ENCODE measurements at places on chromosomes 3 and 15.

DNA sequence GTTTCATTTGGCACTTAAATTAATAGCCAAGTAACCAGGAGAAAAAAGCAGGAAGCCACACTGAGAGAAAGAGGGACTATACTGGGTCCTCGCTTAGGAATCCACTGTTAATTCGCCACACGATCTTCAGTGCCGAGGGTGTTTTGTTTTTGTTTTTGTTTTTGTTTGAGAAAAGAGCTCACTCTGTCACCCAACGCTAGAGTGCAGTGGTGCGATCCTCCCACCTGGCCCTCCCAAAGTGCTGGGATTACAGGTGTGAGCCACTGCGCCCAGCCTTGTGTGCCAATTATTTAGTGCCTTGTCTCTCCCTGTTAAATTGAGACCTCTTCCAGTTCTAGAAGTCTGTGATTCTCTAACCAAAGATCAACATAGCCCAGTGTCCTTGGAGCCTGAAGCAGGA, 53.8 kb upstream of the TPM1 start:
- no peak for DNase-seq

GRCh38 chr3:28376424-28376823, 27.8 kb upstream of the AZI2 start:
- DNase-seq = peak; percentile 85

DNA sequence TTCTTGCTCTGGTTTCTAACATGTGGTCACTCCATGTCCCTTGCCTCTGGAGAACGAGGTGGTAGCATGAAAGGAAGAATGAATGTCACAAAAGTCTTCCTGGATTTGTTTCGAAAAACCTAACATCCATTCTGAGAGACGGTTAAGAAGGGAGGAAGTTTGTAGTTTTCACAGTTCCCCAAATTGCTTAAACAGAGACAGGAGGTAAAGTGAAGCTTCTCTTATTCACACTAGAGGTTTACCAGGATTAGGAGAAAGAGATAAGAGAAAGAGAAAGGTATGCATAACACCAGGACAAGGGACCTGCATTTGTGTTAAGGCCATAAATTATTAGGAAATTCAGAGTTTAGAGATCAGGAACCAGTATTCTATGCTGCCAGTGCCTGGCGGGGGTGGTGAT, 228.1 kb downstream of the CPNE4 start:
- no peak for DNase-seq

- DNase-seq = peak; percentile 45
Measured at GRCh38 chr3:128487813-128488635, 5.0 kb downstream of the GATA2 start.

GRCh38 chr3:8663177-8664061, 18.8 kb upstream of the SSUH2 start:
- DNase-seq = peak; percentile 41

DNA sequence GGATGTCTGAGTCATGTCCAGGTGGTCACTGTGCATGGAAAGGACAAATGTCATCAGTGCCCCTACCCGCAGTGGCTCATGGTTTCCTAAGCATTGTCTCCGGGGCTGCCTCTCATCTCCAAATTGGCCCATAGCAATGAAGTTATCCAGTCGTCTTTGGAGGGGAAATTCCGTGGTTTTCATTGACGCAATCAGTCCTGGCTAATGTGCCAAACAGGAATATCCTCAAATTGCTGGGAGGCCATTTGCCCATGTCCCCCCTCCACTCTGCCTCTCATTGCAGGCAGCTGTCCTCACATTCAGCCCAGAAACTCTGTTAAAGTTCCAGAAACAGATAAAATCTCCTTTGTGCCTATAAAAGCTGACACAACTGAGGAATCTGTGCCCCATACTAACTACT, 81.6 kb downstream of the MCTP2 start:
- DNase-seq = no peak

GRCh38 chr3:23611737-23612295, 193.9 kb upstream of the UBE2E1 start:
- DNase-seq = no peak

- no peak for DNase-seq
Measured at GRCh38 chr3:81585056-81585455, 176.4 kb downstream of the GBE1 start.

DNA sequence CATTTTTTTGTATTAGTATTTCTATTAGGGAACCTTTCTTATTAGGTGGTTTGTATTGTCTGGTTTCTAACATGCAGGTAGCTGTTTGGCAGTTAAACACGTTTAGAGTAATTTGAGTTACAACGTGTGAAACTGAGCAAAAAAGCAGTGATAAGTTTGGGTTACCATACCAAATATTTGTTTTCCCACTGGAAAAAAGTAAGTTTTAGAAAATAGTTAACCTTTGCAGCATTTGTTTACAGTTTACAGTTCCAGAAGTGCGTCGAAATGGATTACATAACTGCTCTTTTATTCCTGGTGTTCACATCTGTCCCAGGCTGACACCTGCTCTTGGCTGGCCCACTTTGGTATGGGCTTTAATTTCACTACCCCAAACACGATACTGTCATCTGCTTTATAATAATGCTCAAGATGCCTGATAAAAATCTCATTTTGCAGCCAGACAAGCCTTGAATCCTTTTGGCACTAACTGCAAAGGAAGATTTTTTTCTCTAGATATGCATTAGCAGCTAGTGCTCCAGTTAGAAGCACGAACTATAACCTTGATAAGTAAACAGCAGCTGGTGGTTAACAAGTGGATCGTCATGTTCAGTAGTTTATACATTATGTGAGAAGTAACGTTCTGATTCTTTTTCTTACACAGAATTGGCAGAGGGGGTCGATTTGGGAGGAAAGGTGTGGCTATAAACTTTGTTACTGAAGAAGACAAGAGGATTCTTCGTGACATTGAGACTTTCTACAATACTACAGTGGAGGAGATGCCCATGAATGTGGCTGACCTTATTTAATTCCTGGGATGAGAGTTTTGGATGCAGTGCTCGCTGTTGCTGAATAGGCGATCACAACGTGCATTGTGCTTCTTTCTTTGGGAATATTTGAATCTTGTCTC, 5.3 kb downstream of the EIF4A2 start:
- no peak for DNase-seq

GRCh38 chr3:16066545-16066944, 107.9 kb upstream of the GALNT15 start:
- DNase-seq = no peak

- DNase-seq = no peak
Measured at GRCh38 chr15:78168608-78169007, 19.4 kb downstream of the IDH3A start.

GRCh38 chr3:134313847-134314587, 60.2 kb downstream of the AMOTL2 start:
- no peak for DNase-seq

GRCh38 chr15:69165637-69166025, 5.2 kb downstream of the GLCE start:
- no peak for DNase-seq

All from AG09309 (cell line).